ENCODE measurements at places on chromosomes 1 and 21. TPM values are rescaled to one million over a fixed set of nuclear protein-coding genes. Genes with fewer than 3 reads are reported as not detected.

DNA sequence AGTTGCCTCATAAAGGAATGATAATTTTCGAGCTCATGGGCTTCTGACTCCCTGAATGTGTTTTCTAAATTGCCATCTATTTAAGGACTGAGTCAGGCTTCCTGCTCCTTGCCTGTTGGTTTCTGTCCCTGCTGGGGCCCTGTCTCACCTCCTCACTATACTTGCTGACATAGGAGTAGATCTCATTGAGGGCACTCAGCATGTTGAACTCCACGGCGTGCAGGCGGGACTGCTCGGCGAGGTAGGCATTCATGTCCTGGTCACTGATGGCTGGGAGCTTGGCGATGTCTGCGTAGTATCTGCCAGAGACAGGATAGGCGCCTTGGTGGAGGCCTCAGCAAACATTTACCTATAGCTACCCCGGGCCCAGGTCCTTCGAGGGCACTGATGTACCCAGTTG, 116.9 kb upstream of the CD34 start:
- no peak for DNase-seq

- no peak for DNase-seq
Measured at GRCh38 chr1:120954736-120955135, 65.2 kb downstream of the PPIAL4A start.

Gene ELAPOR1
- total RNA-seq: 0.64 TPM

Gene HSPB7
- not detected for total RNA-seq

DNA sequence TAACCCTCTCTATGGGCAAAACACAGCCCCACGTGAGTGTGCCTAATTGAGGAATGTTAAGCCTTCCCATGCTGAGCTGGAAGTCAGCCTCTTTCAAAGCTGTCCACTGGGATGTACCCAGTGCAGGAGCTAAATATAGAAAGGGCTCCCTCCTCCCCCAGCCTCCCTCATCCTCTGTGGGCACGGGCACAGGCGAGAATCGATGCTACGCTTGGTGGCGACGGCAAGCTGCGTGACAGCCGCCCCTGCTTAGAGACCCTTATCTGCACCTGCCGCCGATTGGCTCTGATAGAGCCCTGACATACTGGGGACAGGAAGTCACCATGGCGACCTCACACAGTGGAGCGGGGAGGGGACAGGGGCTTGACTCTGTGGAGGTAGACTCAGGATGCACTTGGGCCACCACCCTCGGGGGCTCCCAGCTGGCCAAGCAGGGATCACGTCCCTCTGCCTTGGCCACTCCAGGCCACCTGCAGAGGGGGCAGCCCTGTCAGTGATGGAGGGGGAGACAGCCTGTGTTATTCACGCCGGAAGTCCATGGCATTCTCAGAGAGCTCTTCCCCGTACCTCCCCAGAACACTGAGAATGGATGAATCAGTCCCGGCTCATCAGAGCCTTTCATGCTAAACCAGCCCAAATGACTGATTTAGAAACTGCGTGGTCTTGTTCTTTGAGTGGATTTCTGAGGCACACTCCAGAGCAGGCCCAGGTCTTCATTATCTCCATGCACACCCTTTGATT, 84.8 kb downstream of the KCND3 start:
- DNase-seq: peak; percentile 7

DNA sequence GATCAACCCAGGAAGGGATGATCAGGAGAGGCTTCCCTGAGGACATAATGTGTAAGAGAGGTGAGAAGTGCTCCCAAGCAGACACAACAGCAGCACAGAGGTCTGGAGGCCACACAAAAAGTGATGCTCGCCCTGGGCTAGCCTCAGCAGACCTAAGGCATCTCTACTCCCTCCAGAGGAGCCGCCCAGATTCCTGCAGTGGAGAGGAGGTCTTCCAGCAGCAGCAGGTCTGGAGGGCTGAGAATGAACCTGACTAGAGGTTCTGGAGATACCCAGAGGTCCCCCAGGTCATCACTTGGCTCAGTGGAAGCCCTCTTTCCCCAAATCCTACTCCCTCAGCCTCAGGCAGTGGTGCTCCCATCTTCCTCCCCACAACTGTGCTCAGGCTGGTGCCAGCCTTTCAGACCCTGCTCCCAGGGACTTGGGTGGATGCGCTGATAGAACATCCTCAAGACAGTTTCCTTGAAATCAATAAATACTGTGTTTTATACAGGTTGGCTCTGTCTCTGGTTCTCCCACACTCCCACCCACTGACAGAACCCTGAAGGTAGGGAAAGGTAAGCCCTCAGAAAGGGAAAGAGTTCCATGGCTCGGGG, 5.0 kb downstream of the GJB3 start:
- DNase-seq: no peak

GRCh38 chr1:147218606-147219005, 6.5 kb downstream of the FMO5 start:
- DNase-seq: no peak

DNA sequence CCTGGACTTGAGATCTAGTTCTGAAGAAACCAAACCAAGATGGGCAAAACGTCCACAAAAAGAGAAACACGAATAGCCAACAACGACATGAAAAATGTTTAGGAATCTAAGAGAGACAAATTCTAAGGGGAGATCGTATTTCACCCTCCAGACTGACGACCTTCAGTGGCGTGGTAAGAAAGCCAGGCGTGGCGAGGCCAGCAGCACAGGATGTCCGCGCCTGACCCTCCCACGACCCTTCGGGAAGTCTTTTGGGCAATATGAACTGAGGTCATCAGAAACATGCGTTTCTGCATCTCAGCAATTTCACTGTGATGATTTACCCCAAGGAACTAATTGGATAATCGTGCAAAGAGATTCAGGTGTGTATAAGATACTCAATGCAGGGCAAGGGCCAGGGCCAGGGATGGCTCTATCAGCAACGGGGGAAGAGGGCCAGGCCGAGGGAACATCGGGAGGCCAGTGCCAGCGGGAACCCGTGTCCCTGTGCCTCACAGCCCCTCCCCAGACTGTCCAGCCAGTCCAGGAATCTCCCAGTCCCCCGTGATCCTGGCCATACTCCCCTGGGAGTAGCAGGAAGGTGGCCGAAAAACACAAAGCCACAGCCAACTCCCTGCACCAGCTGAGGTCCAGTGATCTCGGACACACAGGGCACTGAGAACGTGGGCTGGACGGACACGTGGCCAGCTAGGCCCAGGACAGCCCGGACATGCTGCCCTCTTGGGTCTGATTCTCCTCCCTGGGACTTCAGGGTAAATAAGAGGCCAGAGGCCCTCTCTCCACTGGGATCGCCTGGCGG, 53.6 kb upstream of the ADARB1 start:
- no peak for DNase-seq

GRCh38 chr1:6922096-6922931, 137.1 kb downstream of the CAMTA1 start:
- DNase-seq: no peak

- DNase-seq: no peak
Measured at GRCh38 chr1:178102218-178102617, 8.3 kb downstream of the RASAL2 start.

- DNase-seq: peak; percentile 7
Measured at GRCh38 chr21:33151941-33152731, 77.6 kb upstream of the IFNAR2 start.

Gene RIPPLY3
- 3.2 TPM for total RNA-seq

DNA sequence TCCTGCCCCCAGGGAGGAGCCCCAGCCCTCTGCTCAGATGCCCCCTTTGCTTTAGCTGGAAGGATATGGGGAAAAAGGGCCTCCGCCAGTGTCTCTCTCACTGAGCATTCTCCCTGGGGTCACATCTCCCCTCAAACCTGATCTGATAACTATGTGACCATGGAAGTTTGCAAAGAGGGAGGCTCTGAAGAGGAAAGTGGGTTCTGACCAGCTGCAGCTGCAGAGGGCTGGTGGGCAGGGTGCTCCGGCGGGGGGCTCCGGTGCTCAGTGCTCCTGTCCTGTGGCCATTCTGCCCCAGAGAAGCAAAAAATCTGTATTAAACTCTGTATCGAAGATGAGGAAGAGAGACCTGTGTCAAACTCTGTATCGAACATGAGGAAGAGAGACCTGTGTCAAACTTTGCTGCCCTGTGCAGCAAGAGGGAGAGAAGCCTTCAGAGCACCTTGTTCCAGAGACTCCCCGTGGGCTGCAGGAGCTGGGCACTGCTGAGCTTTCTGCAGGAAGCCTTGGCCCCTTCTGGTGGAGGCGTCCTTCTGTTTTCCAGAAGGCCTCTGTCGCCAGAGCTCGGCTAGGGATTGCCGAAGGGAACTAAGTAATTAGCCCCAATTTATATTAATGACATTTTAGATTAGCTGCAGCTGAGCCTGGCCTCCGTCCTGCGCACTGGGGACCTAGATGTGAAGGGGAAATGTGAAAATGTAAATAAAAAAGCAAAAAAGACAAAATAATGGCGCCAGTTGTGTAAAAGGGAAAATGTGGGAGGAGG, 186.2 kb upstream of the C1orf174 start:
- DNase-seq: no peak

GRCh38 chr1:22236166-22236565, 93.3 kb upstream of the WNT4 start:
- DNase-seq: no peak

- no peak for DNase-seq
Measured at GRCh38 chr1:39699419-39699818, 8.2 kb upstream of the HPCAL4 start.

Gene FYB2
- not detected for total RNA-seq

GRCh38 chr21:18249672-18250071, 5.0 kb downstream of the CHODL start:
- DNase-seq: no peak

Gene HTR1D
- not detected for total RNA-seq

Gene PTPRF
- total RNA-seq: 125 TPM

- DNase-seq: no peak
Measured at GRCh38 chr1:63668298-63668697, 75.1 kb downstream of the PGM1 start.

Gene FCRL3
- total RNA-seq: not detected

DNA sequence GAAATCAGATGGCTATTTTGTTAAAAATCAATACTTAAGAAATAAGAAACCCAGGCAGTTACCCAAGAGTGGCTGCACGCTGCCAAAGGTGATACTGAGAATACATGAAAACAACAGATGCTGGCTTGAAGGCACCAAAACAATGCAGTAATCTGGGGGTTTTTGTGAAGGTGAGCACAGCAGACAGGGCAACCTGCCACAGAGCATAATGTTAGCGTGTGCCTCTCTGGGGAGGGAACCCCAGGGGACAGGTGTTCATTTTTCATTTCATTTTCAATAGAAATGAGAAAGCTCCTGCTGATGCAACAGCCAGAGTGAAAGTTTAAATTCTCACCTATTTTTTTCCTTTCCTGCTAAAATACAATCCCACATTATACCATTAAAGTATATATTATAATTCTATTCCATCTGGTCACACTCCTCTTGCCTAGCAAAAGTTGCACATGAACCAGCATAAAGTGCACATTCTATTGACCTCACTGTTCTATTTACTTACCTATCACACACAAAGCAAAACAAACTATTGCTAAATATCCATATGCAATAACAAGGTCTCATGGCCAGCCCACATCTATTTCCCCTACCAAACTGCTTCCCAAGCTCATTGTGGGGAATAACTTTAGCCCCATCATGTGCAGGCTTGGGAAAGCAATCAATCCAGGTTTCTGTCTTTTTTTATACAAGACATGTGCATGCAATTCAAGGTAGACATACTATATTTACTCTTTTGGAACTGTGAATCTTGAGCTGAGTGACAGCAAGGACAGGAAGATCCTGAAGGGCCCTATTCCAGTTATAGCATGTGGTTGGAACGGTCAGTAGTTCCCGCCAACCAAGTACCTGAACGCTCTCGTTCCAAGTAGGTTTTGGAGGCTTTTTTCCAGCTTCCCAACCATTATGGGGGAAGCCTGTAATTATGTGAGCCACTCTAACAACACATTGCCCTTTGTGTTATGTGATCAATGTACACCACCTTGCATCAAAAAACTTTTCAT, 173.6 kb downstream of the RERE start:
- no peak for DNase-seq

Gene CRNN
- not detected for total RNA-seq

Gene NUF2
- total RNA-seq: 48.4 TPM

Gene HRNR
- not detected for total RNA-seq

GRCh38 chr1:54800041-54800898, 853 bp downstream of the TTC22 start:
- DNase-seq: no peak

- DNase-seq: no peak
Measured at GRCh38 chr21:38810034-38810825, 4.5 kb downstream of the ETS2 start.

Gene SPRR2F
- total RNA-seq: not detected

DNA sequence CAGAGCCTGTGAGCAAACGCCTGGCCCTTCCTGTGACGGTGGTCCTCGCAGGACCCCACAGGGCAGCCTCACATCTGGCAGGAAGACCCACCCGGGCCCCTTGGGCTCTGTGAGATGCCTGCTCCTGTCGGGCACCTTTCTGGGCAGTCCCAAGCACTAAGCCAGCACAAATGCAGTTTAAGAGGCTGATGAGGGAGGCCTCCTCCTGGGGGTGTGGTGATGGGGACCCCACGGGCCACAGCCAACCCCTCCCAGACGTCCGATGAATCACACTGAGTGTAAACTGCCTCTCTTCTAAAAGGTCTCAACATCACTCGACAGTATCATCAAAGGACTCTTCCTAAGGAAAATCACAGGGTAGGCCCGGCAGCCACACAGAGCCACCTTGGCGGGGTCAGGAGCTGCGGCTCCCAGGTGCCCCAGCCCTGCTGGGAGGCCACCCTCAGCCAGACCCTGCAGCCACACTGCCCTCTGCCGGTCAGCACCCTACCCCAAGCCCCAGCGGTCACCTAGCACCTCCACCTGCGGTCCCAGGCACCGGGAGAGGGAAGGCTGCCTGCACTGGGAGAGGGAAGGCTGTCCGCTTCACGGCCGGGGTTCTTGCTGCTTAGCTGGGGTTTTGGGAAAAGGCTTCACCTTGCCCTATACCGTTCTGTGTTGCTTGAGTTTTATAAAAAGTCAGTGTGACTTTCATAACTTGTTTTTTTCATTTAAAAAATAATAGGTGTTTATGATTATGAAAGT, 3.9 kb upstream of the PRKCZ start:
- peak; percentile 53 for DNase-seq

GRCh38 chr1:113035086-113035485, 37.9 kb upstream of the LRIG2 start:
- no peak for DNase-seq

DNA sequence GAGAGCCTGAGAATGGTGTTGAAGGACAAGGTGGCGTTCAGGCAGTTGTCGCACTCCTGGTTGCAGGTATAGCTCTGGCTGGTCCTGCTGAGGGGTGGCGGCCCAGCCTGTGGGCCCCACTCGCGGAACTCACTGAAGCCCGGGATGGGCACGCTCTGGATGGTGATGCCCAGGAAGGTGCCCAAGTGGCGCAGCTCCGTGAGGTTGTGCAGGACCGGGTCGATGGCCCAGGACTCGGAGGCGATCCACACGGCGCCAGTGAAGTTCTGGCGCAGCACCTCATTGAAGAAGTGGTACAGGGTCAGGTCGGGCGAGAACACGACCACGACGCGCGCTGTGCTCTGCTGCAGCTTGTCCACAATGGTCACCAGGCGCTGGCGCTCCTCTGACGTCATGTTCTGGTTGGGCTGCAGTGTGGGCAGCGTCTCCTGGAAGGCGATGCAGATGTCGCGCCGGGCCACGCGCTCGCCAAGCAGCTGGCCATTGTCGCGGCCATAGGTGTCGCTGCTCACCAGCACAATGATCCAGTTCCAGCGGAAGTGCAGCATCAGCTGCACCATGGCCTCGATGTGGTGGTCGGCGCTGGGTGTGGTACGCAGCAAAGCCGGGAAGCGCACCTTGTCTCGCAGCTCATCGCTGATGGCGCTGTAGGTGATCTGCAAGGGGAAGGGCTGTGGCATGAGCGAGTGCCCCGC, 5.0 kb downstream of the TAS1R2 start:
- no peak for DNase-seq

Gene RGS2
- 12.3 TPM for total RNA-seq

GRCh38 chr1:223852337-223852736, 6.6 kb upstream of the TP53BP2 start:
- no peak for DNase-seq

Data from neural crest cell (in vitro differentiated cells).